Stimulated activated memory B cell treated with anti-CD40 and anti-IgM and Interleukin-4, amounts not matched to agents 10 μg/mL and 1 μg/mL and 100 μg/mL, for 72 hours (primary cell): ENCODE measurements at places on chromosomes 2 and 18.

GRCh38 chr2:71531522-71532047, 78.2 kb downstream of the DYSF start:
- no peak for ATAC-seq

DNA sequence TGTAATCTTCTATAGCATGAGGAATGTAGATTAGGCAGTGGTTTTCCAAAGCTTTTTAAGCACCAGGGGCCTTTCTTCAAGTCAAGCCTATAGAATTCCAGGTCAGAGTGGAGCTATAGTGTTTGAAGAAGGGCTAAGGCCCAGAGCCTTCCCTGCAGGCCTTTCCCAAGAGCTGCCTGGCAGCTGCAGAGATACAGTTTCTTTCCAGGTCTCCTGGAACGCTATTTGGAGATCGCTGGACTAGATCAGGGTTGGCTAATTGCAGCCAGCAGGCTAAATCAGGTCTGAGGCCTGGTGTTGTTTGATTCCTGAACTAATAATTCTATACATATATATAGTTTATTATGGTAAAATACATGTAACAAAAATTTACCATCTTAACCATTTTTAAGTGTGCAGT, 319.0 kb upstream of the SPRED2 start:
- no peak for ATAC-seq

GRCh38 chr2:116142644-116143227, 1671.8 kb upstream of the DDX18 start:
- ATAC-seq = no peak

DNA sequence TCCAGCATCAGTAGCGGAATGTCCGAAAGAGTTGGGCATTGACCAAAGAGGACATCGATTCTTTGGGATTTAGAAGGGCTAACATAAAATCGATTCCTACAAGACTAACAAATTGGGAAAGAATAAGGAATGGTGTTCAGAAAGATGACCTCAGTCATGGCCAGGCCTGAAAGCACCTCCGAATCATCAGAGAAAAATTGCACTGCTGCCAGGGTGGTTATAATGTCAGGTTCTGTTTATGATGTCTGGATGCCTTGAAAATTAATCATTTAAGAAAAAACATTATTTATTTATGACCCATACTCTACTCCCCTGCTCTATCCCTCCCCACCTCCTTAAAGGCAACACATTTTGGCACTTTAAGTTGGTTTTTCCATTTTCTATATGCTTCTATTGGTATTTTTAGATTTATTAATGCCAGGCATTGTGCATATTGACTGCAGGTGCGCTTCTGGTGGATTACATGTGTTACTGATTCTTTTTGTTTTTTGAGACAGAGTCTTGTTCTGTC, 104.7 kb downstream of the MYCN start:
- no peak for ATAC-seq

DNA sequence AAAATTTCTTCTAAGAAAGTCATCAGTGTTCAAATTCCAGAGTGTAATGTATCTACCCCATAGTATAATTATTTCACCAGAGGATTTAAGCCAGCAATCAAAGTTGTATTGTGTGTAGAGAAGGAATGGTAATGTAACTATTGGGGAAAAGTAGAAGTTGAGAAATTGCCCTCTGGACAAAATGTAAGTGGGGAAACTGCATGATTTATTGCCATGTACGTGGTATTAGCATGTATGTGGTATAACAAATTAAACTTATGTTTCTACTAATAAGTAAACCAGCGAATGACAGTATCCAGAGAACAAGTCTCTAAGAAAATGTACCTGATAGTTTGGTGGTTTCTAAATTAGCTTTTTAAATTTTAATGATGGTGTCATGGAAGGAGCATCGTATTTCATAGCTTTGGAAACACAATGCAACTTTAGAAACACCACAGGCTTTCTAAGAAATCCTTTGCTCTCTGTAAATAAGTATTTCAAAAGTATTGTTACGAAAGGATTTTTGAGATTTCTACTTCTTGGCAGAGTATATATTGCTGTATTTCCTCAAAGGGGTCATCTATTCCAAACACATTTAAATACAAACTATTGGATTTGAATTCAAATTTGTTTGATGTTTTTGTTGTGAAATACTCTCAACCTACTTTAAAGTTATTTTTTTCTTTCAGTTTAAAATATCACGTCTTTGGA, 1018.9 kb upstream of the ZEB2 start:
- ATAC-seq = no peak

DNA sequence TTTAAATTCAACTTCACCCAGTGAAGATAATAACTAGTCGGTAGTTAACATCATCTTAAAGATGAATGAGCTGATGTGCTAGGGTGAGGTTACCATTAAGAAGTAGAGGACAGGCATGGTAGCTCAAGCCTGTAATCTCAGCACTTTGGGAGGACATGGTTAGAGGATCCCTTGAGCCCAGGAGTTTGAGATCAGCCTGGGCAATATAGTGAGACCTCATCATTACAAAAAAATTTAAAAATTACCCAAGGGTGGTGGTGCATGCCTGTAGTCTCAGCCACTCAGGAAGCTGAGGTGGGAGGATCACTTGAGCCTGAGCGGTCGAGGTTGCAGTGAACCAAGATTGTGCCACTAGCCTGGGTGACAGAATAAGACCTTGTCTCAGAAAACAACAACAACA, 4.7 kb downstream of the GALNT5 start:
- ATAC-seq = peak; percentile 32

- ATAC-seq = peak; percentile 56
Observed at GRCh38 chr18:45137087-45137419, 456.4 kb downstream of the SETBP1 start.

DNA sequence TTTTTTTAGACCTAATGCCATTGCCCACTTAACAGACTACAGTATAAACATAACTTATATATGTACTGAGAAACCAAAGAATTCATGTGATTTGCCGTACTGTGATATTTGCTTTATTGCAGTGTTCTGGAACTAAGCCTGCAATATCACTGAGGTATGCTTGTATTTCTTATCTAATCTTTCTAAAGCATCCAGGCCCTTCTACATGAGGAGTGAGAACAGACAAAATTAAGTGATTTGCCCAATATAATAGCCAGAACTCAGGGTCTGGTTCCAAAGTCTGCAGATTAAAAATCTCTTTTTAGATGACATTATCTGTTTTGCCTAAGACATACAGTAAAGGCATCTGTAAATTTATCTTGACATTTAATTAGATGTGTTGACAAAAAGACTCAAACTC, 41.9 kb downstream of the BMPR2 start:
- no peak for ATAC-seq

GRCh38 chr18:57431002-57431382, 4.2 kb upstream of the ONECUT2 start:
- ATAC-seq = no peak

GRCh38 chr2:71101656-71102055, 28.4 kb downstream of the MCEE start:
- ATAC-seq = no peak

- no peak for ATAC-seq
Observed at GRCh38 chr2:98496750-98497493, 52.3 kb downstream of the INPP4A start.

DNA sequence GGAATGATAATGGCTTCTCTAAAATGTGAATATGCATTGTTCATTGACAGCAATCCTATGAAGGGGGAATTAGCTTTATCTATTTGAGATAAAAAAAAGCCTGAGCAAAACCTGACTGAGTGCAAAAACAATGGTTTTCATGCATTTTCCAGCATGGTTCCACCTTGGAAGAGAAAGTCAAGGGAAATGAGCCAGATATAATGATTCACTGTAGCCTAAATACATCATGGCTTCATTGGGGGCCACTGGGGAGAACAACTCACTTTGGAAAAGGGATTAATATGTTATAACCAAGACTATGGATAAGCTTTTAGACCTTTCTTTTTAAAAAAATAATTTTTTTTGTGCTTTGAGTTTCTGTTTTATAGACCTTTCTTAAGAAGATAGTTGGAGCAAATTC, 679.7 kb downstream of the NYAP2 start:
- ATAC-seq = no peak

DNA sequence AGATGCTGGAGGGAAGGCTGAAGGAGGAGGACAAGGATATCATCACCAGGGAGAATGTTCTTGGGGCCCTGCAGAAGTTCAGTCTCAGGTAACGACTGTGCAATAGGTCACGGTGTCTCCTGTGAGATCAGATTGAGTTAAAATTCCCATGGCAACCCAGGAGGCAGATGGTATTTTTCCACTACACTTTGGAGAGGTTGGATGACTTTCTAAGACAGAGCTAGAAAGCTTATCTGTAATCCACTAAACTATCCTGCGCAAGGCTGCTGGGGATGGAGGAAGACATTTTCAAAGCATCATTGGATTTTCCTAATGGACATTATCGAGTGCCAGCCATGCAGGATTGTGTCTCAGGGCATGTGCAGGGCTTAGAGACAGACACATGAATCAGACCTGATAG, 74.6 kb downstream of the ARMC9 start:
- no peak for ATAC-seq

DNA sequence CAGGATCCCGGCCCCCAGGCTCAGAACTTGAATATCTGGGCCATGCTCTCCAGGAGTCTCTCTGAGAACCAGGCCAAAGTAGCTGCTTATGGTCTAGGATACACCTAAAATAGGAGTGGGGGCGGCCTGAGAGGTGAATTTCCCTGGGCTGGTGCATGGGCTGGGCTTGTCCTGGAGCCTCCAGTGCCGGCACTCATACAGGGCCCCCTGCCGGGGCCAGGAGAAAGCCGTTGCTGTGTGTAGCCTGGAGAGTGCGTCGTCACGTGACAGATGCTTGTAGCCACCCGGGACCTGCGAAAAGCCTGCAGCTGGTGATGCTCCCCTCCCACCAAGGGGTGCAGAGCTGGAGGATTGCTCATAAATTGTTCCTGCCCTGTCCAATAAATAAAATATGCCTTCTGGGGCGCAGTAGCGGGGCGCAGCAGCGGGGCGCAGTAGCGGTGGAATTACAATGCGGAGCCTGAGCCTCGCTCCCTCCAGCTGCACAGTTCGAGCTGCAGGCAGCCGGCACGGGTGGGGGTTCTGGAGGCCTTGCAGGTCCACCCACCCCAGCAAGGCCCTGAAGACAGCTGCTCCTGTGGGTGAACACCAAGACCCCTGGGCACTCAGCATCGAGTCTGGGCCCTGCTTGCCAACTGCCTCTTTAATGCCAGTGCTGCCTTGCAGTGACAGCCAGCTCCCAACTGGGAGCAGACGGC, 289.9 kb downstream of the NDUFA10 start:
- ATAC-seq = peak; percentile 13

DNA sequence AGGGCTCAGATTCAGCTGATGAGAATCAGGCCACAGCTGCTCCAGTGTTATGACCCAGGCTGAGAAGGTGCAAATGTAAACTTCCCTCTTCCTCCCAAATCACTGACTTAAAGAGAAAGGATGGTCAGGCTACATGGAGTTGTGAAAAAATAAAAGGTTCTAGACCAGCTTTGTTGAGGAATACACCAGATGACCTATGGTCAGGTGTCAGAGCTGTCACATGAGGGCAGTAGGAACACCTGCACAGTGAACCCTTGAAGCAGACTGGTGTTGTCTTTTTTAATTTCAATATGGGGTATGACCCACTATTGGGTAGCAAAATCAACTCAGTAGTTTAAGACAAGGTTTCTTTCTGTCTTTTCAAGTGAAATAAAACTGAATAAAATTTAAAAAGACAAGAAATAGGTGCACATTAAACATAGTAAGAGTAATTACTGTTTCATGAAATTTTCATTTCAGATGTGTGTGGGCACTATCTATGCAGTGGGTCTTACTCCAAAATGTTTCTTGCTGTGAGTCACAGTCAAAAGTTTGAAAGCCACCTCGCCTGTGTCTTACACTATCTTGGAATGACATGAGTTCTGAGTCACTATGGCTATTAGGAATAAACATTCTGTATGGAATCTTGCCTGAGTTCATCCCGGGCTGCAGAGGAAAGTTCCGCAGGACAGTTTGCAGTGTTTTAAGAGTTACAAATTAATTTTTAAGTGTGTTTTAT, 83.6 kb downstream of the ACVR1 start:
- no peak for ATAC-seq

DNA sequence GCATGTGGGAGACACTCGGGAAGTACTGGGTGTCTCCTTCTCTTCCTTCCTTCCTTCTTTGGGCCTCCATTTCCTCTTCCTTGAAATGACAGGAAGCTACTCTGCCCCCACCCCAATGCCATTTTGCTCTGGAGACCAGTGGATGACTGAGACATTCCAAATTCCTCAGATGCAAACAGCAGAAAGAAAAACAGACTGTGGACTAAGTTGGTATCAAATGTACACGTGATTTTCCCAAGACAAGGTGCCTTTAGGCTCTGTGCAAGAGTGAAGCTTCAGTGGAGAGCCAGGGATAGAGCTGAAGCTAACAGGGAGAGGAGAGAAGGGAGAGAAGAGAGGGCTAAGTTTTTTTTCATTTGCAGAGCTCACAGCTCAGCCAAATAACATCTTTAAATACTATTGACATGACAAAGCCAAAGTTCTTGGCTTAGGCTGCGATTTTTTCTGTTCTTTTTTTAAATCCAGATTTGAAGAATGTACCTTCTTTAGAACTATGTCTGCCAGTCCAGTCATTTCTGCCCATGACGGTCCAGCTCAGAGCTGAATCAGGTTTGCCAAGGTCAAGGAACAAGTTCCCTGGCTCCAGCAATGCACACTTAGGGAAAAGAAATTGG, 84.5 kb upstream of the LCLAT1 start:
- no peak for ATAC-seq

DNA sequence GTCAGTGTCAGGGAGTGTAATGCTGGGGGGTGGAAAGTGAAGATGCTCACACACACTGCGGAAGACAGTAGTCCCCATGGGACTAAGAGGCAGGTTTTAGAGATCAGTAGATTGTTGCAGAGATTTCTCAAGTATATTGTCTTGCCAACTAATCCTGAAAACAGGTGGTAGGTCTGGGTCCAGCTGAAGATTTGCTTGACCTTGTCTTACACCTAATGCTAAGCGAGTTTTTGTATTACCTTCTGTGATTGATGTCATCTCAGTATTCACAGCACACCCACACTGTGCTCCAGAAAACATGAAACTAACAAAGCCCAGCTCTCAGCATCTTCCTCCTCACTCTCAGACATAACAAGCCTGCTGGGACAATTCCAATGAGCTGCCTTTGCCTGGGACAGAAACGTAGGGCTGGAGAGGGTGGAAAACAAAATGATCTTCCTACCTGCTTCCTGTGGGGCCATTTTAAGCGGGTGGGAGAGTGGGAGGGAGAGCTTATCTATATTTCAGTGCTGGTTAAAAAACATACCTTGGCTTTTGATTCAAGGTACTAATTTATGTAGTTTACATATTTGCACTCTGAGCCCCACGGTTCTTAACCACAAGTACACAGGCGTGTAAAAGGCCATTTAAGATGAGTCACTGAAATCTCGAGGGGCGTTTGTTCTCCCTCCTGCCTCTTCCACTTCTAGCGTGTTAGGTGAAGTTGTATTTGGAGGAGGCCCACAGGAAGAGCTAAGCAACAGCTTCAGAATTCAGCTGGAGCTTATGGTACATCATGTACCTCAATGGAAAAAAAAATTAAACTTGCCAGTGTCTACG, 23.1 kb upstream of the RBMS1 start:
- ATAC-seq = peak; percentile 79
